Suppressor macrophage treated with lipopolysaccharide for 4 hours (primary cell): ENCODE measurements at places on chromosomes 7 and 10.
A peak's percentile ranks its signal among the peaks of the same experiment; 100 is the strongest.

GRCh38 chr10:35356725-35357092 is 20.4 kb downstream of the CCNY start:
- DNase-seq = no peak

GRCh38 chr7:105336009-105336408 is 52.7 kb downstream of the SRPK2 start:
- peak; percentile 30 for DNase-seq

GRCh38 chr10:119251315-119251708 is 43.9 kb downstream of the GRK5 start:
- no peak for DNase-seq

DNA sequence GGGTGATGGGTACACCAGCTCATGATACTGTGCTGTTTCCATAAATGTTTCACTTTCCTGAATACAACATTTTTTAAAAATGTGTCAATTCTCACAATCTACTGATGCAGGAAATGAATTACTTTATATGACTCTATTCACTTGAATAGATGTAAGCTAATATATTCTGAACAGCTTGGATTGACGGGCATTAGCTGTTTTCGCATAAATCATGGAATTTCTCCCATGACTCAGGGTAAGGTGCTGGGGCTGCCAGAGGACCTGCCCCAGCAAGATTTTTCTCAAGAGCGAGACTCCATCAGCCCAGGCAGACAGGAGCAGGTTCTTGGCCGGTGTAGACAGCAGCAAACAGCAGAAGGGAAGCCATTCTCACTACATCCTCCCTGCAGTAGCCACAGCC is 107.1 kb downstream of the PFKFB3 start:
- DNase-seq = no peak

DNA sequence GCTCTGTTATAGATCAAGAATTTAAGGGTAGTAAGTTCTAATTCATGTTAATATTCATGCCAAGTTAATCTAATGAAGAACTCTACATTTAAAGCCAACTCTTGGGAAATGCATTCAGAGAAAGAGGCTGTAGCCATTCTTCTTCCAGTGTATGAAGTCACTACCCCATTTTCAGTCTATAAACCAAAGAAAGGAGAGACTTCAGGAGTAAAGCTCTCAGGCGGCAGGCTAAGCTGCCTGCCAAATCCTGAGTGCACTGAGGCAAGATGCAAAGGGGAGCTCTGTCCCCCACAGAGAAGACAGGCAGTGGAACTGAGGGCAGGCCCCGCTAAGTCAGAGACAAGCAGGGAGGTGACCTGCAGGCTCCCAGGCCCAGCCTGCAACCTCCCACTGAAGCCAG is 41.5 kb downstream of the SLIT1 start:
- DNase-seq = no peak

GRCh38 chr10:14686356-14686755 is 88.3 kb downstream of the FAM107B start:
- DNase-seq = no peak

GRCh38 chr7:33539198-33539597 is 366.1 kb upstream of the BMPER start:
- no peak for DNase-seq

GRCh38 chr10:58776568-58777318 is 264.1 kb downstream of the BICC1 start:
- DNase-seq = no peak

GRCh38 chr7:4249241-4249640 is 432.9 kb upstream of the FOXK1 start:
- DNase-seq = no peak

GRCh38 chr10:33327751-33328150 is 6.7 kb downstream of the NRP1 start:
- no peak for DNase-seq
